ENCODE measurements at places on chromosomes 2 and 18.

- DNase-seq: no peak
Measured at GRCh38 chr18:23618862-23619387, 32.6 kb upstream of the NPC1 start.

- no peak for DNase-seq
Measured at GRCh38 chr2:109435901-109436598, 177.7 kb downstream of the SEPTIN10 start.

- DNase-seq: no peak
Measured at GRCh38 chr2:238904716-238905115, 56.8 kb downstream of the TWIST2 start.

GRCh38 chr2:150581717-150582472, 94.4 kb upstream of the RND3 start:
- DNase-seq: no peak

DNA sequence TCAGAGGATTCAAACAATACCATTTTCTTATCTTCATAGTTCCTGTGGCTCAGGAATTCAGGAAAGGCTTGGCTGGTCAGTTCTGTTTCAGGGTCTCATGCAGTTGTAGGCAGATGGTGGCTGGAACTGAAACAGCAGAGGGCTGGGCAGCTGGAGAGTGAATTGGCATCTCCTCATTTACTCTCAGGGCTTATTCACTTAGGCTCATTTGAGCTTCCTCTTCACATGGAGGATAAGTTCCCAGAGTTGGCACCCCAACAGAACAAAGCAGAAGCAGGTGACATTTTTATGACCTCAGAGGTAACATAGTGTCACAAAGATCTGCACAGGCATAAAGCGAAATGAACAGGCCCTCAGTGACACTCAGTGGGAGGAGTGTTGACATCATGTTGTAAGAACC, 66.1 kb downstream of the RBBP8 start:
- DNase-seq: no peak

DNA sequence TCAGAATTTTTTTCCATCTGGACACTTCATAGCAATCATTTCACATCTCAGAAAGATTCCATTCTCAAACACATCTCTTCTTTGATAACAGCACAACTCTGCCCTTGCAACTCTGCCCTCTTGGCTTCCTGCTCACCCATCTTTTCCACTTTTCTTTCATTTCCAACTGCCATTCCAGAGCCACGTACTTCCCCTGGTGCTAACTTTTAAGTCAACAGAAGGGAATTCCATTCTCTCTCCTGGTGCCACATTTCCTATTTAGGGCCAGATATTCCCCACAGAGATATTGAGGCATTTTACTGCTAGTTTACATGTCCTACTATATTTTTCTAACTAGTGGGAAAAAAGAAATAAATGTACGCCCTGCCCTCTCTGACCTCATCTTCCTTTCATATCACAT, 590.2 kb downstream of the ARHGAP15 start:
- DNase-seq: no peak

GRCh38 chr2:73081181-73081671, 9.7 kb upstream of the SFXN5 start:
- no peak for DNase-seq

GRCh38 chr2:165240916-165241315, 1.7 kb downstream of the SCN2A start:
- no peak for DNase-seq

DNA sequence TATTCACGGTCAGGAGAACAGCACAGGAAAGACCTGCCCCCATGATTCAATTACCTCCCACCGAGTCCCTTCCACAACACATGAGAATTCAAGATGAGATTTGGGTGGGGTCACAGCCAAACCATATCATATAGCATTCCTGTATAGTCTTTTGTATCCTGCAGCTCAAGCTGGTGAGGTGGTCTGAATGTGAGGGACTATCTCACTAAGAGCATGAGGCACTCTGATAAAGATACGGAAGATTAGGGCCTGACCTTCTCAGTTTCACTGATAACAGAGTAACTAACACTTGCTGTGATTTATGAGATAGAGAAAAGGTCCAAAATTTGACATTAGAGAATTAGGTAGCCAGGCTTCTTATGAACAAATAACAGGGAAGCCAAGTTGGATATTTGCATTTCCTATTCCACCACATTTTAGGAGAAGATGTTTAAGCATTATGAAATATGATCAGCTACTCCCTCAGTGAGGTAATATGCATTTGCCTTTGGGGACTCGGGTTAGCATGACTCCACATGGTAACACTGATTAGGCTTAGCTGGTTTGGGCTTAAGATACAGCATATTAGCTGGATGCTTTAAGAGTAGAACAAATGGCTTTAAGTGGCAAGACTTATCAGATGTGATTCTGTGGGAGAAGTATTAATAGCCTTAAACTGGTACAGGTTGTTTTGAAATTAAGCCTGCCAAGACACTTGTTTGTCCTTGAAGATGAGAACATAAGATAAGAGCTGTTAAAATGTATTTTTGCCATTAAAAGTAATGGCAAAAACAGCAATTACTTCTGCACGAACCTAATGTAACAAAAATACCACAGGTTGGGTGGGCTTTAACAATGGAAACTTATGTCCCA, 106.9 kb upstream of the MSTN start:
- DNase-seq: no peak

- DNase-seq: no peak
Measured at GRCh38 chr2:202858601-202859000, 13.0 kb downstream of the ICA1L start.

- DNase-seq: no peak
Measured at GRCh38 chr2:130762031-130762909, 6.9 kb downstream of the AMER3 start.

- no peak for DNase-seq
Measured at GRCh38 chr2:231169488-231169887, 28.9 kb upstream of the ARMC9 start.

GRCh38 chr18:57063601-57064103, 83.2 kb upstream of the BOD1L2 start:
- DNase-seq: no peak

DNA sequence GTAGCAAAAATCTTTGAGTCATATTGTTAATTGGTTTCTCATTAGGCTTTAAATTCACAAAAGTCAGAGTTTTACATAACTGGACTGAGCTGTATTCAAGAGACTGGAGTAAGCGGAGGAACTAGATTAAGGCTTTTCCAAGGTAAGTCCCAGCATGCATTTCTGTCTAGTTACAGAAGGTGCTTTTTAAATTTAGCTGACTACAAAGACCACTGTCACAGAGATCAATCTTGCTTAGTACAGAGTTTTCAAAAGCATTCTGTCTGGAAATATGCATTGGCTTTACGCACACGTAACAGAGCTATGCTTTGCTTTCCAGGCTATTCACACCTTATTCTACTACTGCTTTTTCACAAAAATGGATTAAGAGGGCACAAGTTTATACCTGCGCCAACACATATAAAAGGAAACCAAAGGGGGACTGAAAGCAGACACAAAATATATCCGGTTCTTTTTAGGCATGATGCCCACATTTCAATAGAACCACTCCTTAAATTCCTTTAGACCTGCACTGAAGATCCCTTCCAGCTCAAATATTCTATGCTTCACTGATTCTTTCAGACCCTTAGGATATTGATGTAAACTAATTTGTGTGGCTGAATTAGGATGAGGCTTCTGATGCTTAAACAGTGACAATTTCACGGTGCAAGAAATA, 560.7 kb upstream of the CRIM1 start:
- no peak for DNase-seq

GRCh38 chr18:49692906-49693716, 120.2 kb downstream of the ACAA2 start:
- no peak for DNase-seq

- DNase-seq: peak; percentile 34
Measured at GRCh38 chr2:240428245-240428644, 7.2 kb upstream of the GPC1 start.

DNA sequence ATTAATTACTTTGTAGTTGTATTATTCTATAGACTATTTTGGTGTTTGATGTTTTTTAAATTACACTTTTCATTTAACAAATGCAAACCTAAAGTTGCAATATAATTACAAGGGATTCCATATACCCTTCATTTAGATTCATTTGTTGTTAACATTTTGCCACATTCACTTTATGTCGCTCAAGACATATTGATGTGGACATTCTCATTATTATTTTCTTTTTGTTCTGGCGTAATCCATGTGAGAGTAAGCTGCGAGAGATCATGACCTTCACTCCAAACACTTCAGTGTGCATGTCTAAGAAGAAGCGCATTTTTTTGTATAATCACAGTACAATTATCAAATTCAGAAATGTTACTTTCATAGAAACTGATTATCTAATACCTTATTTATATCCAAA, 280.6 kb downstream of the CALCRL start:
- no peak for DNase-seq

DNA sequence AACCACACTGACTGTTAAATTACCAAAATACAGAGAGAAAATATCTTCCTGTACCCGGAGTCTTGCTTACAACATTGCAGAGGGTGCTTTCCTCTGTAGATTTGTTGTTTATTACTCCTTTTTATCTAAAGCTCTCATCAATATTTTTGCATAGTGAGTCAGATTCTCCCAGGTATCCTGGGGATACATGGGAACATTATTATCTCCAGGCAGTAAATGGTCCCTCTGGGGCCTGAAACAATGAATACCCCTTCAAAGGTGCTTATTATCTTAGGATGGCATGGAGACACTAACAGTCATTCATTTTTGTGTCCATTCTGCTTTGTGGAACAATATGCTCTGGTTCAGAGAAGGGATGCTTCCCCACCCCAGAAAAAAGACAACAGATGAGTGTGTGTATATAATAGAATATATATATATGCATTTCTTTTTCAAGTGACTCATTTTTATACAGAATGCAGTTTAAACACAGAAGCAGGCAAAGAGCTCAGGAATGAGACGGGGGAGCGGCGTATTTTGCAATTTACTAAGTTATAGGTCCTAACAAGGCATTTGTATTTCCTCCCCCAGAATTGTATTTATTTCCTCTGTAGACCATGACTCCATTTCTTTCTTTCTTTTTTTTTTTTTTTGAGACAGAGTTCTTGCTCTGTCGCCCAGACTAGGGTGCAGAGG, 424.8 kb upstream of the ZEB2 start:
- no peak for DNase-seq

DNA sequence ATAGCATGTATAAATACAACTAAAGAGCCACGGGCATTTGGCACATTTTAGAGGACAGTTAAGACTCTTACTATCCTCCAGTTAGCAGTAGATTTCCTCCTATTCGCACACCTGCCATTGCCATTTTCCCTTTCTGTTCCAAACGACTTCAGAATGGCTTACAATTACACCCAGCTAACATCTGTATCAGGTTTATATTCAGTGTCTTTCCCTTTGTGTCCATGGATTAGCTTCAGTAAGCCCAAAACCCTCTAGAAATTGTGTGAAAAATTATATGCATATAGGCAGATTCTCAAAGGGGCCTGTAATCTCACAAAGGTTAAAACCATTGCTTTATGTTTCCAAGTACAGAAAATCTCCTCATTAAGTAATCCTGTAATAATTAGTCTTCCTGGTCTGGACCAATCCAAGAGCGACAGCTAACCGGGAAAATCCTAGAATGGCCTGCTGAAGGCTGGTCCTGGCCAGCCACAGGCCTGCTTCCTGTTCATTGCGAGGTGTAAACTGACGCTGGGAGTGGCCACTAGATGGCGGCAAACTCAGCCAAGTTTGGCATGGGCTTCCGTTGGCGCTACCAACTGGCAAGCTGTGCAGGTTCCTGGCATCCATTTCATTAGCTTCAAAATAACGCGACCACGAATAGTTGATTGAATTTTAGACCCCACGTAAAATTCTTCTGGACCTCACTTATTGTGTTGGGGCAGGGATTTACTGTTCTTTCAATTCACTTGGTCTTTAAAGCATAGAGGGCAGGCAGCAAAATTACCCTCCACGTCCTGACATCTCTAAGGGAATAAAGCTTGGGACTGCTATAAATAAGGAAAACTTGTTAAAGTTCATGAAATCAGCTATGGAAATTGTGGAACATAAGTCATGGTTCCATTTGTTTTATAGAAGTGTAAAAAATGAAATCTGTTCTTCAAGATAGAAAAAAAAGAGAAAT, 17.1 kb downstream of the ARHGAP25 start:
- DNase-seq: peak; percentile 94

GRCh38 chr2:70199320-70199864, 8.6 kb upstream of the C2orf42 start:
- no peak for DNase-seq

DNA sequence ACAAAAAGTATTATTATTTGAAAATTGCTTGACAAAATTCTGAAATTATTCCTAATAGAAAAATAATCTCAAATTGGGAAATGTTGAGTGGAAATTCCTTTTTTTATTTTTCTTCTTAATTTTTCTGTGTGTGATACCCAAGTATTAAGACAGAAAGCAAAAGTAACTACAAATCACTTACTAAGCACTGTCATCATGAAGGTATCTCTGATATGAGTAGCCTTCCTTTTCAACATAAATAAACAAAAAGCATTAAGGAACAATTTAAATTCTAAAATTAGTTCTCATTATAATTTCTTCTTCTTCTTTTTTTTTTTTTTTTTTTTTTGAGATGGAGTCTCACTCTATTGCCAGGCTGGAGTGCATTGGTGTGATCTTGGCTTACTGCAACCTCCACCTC, 174.2 kb upstream of the RBMS1 start:
- DNase-seq: no peak

DNA sequence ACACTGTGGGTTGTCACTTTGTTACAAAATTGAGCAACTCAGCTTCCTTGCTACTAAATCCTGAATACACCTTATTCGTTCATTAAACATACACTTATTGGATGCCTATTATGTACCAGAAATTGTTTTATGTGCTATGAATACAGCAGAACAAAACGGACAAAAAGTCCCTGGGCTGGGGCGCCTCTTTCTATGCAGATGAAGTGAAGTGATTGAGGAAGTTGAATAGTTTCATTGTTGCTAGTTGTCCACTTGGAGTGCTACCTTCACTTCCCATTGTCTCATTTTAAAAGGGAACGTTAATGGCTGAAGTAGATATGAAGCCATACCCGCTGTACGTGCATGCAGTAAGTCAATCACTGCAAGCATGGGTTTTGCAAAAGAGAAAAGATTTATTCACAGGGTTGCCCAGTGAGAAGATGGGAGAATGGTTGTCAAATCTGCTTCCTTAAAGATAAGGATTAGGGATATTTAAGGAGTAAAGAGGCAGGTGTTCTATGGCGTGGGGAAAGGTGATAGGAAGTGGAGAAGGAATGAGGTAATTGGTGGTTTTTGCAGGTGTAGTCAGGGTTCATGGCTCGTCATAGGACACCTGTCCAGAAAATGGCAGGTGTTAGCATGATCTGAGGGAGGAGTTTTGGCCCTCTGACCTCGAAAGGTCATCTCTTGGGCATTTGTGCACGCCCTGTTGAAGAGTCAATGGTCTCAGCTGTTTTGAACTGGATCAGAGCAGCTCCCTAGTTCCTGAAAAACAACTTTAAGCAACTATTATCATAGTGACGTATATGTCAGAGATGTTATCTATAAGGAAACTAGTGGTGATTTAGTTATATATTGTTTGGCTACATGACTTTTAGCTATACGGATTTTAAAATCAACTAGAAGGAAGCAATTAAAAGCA, 23.5 kb downstream of the TRPM8 start:
- no peak for DNase-seq

- no peak for DNase-seq
Measured at GRCh38 chr18:50847192-50847591, 27.4 kb upstream of the MRO start.
